Fibroblast of skin of right biceps (primary cell): ENCODE measurements at places on chromosomes 16 and 17.

GRCh38 chr17:1003972-1004768 is 7.2 kb downstream of the TIMM22 start:
- no peak for DNase-seq

- no peak for DNase-seq
Observed at GRCh38 chr17:62650587-62650986, 23.1 kb downstream of the MRC2 start.

DNA sequence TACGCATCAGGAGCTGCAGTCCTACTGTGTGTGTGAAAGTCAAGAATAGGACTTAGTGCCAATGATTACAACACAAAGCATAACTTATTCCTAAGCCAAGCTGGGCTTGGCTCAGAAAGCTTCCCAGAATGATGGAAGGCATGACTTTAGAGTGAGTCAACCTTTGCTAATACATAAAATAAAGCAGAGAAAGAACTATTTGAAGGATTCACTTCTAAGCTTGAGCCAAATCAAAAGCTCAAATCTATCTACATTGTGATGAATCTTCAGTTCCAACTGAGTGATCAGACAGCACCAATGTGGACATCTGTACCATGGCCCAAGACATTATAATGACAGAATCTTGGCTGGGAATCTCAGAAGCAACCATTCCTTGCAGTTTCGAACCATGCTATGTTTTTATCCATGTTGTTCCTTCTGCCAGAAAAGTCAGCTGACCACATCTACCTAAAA is 41.4 kb downstream of the SMG6 start:
- DNase-seq, result peak; percentile 92

DNA sequence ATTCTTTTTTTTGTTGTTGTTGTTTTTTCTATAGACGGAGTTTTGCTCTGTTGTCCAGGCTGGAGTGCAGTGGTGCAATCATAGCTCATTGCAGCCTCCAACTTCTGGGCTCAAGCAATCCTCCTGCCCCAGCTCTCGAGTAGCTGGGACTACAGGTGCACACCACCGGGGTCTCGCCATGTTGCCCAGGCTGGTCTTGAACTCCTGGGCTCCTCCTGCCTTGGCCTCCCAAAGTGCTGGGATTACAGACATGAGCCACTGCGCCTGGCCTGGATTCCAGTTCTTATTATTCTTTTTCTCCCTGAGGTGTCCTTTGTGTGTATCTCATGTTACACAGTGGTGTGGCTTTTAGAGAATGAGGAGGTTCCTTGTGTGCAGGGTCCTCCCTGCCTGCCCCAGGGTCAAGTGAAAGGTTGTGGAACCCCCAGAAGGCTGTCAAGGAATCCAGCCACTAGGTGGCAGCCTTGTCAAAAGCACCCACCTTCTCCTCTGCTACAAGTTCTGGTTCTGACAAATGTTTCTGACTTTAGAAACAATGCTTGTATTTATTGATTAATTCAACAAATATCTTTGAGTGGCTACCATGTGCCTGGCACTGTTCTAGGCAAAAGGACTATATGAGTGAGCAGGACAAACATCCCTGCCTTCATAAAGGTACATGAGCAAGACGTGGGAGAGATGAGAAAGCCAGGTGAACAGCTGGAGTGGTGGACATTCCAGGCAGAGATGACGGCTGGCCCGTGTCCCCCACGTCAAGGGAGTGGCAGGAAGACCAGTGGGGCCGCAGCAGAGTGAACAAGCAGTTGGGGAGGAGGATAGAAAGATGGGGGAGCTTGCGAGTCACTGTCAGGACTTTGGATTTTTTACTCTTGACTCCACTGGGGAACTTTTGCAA is 112.4 kb downstream of the SPECC1 start:
- peak; percentile 40 for DNase-seq

DNA sequence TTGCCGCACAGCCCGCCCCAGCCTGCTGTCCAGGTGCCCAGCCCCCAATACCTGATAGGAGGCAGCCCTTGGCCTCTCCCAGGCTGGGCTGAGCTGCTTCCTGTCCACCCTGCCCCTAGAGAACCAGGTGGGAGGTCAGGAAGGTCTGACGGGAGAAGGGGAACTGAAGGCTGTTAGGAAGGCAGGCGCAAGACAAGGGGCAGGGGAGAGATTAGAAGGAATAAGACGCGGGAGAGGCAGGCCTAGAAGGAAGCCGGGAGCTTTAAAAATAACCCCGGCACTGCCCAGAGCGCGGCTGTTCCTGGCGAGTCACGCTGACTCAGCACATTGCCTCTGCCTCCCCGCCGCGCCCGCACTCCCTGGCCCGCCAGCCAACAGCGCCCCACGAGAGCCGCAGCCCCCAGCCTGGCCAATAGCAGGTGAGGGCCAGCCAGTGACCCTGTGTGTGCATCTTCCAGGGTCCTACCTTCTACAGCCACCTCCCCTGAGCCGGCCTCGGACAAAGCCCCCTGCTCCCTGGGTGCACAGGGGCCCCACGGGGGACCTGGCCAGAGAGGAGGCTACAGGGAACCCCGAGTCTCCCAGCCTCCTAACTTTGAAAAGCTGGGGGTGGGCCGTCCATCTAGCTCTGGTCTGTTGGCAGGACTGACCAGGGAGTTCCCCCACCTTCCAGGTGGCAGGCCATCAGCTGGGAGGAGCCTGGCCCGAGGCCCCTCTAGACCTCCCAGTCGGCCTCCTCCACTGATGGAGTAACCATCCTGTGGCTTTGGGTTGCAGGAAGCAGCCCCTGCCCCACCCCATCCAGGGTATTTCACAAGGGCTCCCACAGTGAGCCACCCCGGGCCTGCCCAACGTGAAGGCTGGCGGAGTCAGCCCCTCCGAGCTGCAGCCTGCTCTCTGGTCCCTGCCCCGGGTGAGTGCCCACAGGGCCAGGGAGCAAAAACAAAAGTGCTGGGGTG is 4.0 kb downstream of the MAFG start:
- peak; percentile 73 for DNase-seq

GRCh38 chr17:68390888-68391545 is 66.3 kb downstream of the WIPI1 start:
- no peak for DNase-seq

DNA sequence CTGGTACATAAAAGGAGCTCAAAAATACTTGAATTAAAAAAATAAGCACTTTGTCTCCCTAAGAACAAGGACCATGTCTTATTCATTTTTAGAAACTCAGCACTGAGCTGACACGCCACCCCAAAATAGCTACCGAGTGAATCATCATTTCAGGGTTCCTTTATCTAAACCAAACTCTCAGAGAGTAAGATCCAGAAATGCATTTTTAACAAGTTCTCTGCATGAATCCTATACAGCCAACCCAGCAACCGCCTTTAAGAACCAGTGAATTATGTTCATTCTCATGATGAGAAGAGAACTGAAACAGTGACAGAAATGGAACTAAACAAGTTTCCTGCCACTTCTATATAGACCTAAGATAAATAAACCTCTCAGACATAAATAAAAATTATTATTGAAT is 8.7 kb downstream of the C16orf87 start:
- DNase-seq, result peak; percentile 67
